Left lung (tissue), 14 donors: ENCODE measurements at places on chromosomes 11 and 22. TPM values are rescaled to one million over a fixed set of nuclear protein-coding genes. Genes with fewer than 3 reads are reported as not detected.

DNA sequence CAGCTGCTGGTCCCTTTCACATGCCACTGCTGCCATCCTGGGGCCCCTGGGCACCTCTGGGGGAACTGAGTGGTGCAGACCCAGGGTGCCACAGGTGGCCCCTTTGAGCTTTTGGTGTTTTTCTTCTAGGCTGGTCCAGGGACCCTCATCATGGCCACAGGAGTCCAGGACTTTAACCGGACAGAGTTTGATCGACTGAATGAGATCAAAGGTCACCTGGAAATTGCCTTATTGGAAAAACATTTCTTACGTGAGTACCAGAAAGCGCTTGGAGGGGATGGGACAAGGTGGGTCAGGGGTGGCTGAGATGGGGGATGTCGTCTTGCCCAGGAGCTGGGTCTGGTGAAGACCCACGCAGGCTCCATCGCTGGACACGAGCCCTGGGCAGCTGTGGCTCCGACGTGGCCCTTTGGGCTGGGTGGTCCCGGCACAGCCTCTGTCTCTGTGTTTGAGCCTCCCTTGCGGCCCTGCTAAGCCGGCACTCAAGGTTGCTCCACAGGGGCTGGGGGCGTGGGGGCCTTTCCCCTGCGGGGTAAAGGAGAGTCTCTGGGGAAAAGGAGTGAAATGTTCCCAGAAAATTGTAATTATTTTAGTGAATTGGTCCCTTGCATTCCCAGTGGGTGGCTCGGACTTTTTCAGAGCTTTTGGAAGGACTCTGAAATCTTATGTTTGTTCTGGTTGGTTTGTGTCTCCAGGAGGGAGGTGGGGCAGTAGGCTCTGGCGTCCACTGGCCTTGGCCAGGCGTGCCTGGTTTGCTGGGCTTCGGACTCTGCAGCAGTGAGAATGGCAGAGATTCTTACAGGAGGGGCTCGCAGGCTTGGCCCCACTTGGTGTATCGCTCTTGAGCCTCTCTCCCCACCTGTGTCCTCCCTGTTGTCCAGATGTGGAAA, 17.8 kb downstream of the GRAMD4 start:
- DNase-seq = peak; percentile 63

GRCh38 chr22:27314276-27314807, 487.2 kb downstream of the MN1 start:
- DNase-seq = no peak

- no peak for DNase-seq
Observed at GRCh38 chr22:39732625-39733024, 160.9 kb downstream of the ENTHD1 start.

- DNase-seq = no peak
Observed at GRCh38 chr11:1392561-1392960, 2.8 kb downstream of the BRSK2 start.

DNA sequence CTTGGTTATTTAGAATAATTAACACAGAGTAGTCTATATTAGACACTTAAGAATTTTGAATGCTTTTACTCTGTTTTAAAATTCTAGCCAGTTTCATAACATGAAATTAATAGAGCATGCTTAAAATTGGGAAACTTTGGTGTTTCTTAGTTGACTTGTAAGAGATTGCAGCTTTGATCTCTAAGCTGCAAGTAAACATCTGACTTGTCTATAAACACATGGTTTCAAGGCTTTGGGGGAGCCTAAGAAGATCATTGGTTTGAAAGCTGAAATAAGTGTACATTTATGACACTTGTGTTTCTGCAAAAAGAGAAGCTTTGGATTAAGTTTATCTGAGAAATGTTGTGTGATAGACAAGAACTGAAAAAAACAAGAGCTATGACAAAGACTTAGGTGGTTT, 37.8 kb downstream of the YAP1 start:
- no peak for DNase-seq

GRCh38 chr11:65595131-65595530, 469 bp downstream of the KCNK7 start:
- no peak for DNase-seq

DNA sequence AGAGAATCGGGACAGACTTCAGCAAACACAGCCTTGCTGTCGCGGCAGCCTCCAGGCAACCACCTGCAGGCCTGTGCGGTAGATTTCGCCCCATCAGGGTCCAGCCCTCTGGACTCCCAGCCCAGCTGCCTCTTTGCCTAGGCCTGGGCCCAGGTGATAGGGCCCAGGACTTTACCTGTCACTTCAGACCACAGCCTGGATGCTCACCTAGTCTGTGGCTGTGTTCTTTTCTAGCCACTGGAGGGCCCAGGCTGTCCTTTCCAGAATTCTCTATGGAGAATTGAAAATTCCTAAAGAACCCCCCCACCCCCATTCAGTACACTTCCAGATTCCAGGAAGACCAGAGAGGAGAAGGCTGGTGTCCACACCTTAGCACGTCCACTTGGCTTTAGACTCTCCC, 30.6 kb upstream of the RAB1B start:
- no peak for DNase-seq

DNA sequence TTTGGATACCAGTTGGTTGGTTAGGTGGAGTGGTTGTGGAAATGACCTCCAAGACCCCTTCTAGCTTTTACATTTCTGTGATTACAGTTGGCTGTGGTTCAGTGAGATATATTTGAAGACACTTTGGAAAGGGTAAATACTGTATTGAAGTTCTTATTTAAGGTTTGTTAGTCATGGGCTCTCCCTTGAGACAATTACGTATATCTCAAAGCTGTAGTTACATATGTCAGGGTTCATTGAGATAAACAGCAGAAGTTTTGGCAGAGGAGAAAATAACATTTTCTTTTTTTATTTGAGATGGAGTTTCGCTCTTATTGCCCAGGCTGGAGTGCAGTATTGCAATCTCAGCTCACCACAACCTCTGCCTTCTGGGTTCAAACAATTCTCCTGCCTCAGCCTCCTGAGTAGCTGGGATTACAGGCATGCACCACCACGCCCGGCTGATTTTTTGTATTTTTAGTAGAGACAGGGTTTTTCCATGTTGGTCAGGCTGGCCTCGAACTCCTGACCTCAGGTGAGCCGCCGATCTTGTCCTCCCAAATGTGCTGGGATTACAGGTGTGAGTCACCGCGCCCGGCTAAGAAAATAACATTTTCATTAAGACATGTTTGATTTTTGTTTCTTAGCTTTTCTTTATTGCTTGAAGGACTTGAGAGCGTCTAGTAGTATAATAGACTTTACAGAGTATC, 1.9 kb downstream of the RNF121 start:
- DNase-seq = no peak

- DNase-seq = no peak
Observed at GRCh38 chr11:35380603-35381002, 38.8 kb downstream of the SLC1A2 start.

DNA sequence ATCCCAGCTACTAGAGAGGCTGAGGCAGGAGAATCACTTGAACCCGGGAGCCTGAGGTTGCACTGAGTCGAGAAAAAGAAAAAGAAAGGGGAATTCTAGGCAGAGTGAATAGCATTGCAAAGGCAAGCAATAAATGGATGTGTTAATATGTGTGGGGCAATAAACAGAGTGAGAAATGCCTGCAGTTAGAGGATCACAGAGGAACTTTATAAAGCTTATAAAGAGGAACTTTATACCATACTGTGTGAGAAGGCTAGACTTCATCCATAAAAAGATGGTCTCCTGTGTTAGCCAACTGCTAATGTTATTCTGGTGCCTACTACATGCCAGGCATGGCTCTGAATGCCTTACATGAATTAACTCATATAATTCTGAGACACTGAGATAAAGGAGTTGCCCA, 841 bp downstream of the B3GNT6 start:
- no peak for DNase-seq

DNA sequence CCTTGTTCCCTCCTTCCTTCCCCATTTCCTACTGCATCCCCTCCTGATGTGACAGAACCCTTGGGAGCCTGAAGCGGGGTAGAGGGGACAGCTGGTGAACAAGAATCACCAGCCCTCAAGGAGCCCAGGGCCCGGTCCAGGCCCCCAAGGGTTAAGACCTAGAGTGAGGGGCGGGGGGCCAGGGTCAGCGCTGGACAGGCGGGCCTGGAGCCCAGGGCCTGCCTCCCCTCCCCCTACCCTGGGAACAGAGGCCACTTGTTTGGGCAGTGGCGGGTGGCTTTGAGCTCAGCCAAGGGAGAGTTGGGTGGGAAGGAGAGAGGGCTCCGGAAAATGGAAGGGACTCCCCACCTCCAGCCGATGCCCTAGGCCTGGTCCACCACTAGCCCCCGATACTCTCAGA, 2.1 kb downstream of the ARAP1 start:
- peak; percentile 46 for DNase-seq

DNA sequence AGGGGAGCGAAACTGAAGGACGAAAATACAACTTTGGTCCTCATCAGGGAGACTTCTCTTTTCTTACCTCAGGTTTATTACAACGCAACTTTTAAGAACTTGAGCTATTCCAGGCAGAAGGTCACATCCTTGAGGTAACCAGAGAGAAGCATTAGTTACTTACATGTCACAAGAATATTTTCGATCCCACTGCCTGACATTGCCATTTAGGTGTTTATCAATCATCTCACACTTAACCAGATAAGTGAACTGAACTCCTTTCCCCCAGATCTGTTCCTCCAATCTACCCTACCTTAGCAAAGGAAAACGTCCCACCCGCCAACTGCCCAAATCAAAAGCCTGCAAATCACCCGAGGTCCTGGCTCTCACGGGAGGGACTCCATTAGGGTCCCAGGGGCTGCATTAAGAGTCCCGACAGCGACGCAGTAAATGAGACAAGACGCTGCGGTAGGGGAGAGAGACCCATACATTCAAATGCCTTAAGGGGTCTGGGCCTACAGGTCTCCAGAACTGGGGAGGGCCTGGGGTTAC, 734 bp downstream of the ZNF280B start:
- DNase-seq = no peak

DNA sequence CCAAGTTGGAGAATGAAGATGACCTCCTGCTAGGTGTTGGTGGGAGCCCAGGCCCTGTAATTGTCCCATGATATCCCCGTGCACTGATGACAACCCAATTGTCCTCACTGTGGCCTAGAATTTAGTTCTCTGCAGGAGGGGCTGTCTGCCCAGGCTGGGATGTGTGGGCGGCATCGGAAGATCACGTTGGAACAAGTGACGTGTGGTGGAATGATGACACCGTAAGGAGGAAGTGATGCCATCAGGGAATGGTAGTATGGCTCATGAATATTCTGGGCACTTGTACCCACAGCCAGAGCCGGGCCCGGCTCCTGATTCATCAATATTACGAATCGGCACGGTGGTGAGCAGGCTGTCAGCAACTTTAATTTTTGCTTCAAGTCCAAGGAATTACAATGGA, 111.6 kb downstream of the MIAT start:
- no peak for DNase-seq

DNA sequence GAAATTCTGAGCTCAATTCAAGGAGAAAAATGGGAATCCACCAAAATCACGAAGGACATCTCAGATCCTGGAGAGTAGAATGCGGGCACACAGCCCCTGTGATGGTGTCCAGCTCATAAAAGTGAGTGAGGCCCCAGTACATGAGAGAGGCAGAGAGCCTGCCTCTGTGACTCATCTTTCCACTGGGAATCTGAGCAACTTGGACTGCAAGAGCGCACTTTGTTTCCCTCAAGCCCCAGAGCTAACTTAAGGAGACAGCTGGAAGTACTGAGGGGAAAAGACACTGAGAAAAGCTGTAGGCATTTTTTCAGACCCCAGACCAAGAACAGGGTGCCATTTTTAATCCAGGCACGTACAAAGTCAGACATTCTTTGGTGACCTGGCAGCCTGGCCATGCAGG, 273.7 kb downstream of the C11orf87 start:
- peak; percentile 3 for DNase-seq

- DNase-seq = no peak
Observed at GRCh38 chr22:31102441-31103081, 4.8 kb downstream of the SELENOM start.

DNA sequence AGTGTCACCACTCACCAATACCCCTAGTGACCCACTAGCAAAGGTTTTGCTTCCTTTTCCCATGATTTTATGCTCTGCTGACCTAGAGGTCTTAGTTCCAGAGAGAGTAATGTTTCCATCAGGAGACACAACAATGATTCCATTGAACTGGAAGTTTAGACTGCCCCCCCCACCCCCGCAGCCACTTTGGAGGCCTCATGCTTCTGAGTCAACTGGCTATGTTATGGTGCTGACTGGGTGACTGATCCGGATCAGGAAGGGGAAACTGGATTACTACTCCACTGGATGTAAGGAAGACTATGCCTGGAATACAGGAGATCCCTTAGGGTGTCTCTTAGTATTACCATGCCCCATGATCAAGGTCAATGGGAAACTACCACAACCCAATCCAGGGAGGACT, 633.6 kb downstream of the OPCML start:
- no peak for DNase-seq

- no peak for DNase-seq
Observed at GRCh38 chr22:25420925-25421904, 143.3 kb upstream of the GRK3 start.

- DNase-seq = no peak
Observed at GRCh38 chr11:91263496-91264365, 960.9 kb upstream of the FAT3 start.

DNA sequence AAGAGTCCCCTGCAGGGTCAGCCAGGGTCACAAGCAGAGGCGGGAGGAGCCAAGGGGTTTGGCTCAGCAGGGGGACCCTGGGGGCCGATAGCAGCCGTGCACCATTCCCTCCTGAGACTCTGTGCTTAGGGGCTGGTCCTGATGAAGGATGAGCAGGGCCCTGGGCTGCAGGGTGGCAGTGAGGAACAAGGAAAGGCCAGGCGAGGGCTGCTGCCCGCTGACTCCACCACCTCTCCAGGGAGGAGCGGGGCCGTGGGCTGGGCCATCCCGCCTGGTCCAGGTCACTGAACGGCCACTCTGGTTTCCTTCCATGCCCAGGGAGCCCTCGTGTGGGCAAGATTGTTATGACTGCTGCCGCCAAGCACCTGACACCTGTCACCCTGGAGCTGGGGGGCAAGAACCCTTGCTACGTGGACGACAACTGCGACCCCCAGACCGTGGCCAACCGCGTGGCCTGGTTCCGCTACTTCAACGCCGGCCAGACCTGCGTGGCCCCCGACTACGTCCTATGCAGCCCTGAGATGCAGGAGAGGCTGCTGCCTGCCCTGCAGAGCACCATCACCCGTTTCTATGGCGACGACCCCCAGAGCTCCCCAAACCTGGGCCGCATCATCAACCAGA, 9.2 kb upstream of the NDUFS8 start:
- DNase-seq = no peak

- no peak for DNase-seq
Observed at GRCh38 chr11:104663190-104664140, 234.8 kb downstream of the CASP12 start.

- peak; percentile 40 for DNase-seq
Observed at GRCh38 chr11:13278609-13279486, 1.3 kb downstream of the BMAL1 start.

INPP5J gene
- total RNA-seq = 4.0 TPM

NRGN gene
- 50.5 TPM for total RNA-seq

APOL6 gene
- total RNA-seq = 35.8 TPM

OR51B5 gene
- total RNA-seq = 0.41 TPM

WT1 gene
- total RNA-seq = 0.13 TPM

PACSIN2 gene
- 119 TPM for total RNA-seq

OR8G1 gene
- total RNA-seq = not detected

KCNK4 gene
- not detected for total RNA-seq

PRODH gene
- 77.9 TPM for total RNA-seq

SCN3B gene
- 0.61 TPM for total RNA-seq
